Mammary epithelial cell (primary cell): ENCODE measurements at places on chromosomes 3 and 15. TPM values are rescaled to one million over a fixed set of nuclear protein-coding genes. Genes with fewer than 3 reads are reported as not detected.

Gene PGBD4
- 1.3 TPM for total RNA-seq

Gene SHQ1
- 17.0 TPM for total RNA-seq

GRCh38 chr3:123272547-123272946 lies 70.8 kb downstream of the SEC22A start:
- peak; percentile 20 for DNase-seq

GRCh38 chr3:150666167-150666566 lies 37.6 kb downstream of the ERICH6 start:
- DNase-seq = no peak
